Aorta (tissue), 5 donors: ENCODE measurements at places on chromosomes 16 and 17. TPM values are rescaled to one million over a fixed set of nuclear protein-coding genes. Genes with fewer than 3 reads are reported as not detected.

- no peak overlapping the region for H3K27ac ChIP-seq
- peak; percentile 51 for DNase-seq
- H3K4me1 ChIP-seq = no peaks in the 10 kb centered on the region
- no peaks in the 10 kb centered on the region for H3K36me3 ChIP-seq
Measured at GRCh38 chr17:47732399-47733046, 513 bp upstream of the TBX21 start.

Gene DNAH2
- total RNA-seq = 0.16 TPM

Gene PSKH1
- total RNA-seq = 29.6 TPM

- H3K4me3 ChIP-seq = no peak overlapping the region
- no peaks in the 10 kb centered on the region for H3K4me1 ChIP-seq
- no peaks in the 10 kb centered on the region for H3K36me3 ChIP-seq
- H3K27me3 ChIP-seq = no peaks in the 10 kb centered on the region
Measured at GRCh38 chr17:78498848-78499247, 78.3 kb downstream of the DNAH17 start.

DNA sequence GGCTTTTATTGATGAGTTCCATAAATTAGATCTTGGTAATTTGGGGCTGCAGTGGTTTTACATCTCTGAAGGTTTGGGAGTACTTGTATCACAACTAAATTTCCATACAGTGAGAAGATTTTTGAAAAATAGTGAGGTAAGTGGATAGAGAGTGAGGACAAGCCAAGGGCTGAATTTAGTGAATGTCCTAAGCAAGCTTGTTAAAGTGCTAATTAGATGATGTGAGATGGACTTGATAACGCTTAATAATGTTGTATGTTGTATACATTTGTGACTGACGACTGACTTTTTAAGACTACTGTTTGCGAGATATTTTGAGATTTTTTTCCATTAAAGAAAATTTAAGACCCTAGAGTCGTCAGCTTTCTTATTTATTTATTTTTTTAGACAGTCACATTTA is 3.9 kb downstream of the NFATC3 start:
- peaks cover 1% of the 10 kb centered on the region for H3K4me1 ChIP-seq
- no peaks in the 10 kb centered on the region for H3K27me3 ChIP-seq
- H3K4me3 ChIP-seq = no peak overlapping the region
- no peak overlapping the region for H3K27ac ChIP-seq
- no peak for DNase-seq
- no peaks in the 10 kb centered on the region for H3K36me3 ChIP-seq

Gene KRT27
- total RNA-seq = not detected

- no peaks in the 10 kb centered on the region for H3K36me3 ChIP-seq
- H3K27me3 ChIP-seq = peaks cover 4% of the 10 kb centered on the region
- H3K4me3 ChIP-seq = peak overlapping the region; percentile 30
- no peak for DNase-seq
Measured at GRCh38 chr16:82010649-82011048, 621 bp downstream of the SDR42E1 start.

- DNase-seq = no peak
- H3K4me3 ChIP-seq = no peak overlapping the region
- no peaks in the 10 kb centered on the region for H3K36me3 ChIP-seq
- H3K4me1 ChIP-seq = no peaks in the 10 kb centered on the region
- H3K27me3 ChIP-seq = no peaks in the 10 kb centered on the region
Measured at GRCh38 chr17:75638893-75639292, 5.7 kb downstream of the SMIM5 start.

GRCh38 chr17:28101919-28102318 is 59.4 kb downstream of the NLK start:
- H3K4me3 ChIP-seq = no peak overlapping the region
- H3K27me3 ChIP-seq = no peaks in the 10 kb centered on the region
- no peaks in the 10 kb centered on the region for H3K36me3 ChIP-seq

Gene AANAT
- total RNA-seq = not detected

Gene PAQR4
- 5.7 TPM for total RNA-seq

- H3K27ac ChIP-seq = no peak overlapping the region
- H3K36me3 ChIP-seq = no peaks in the 10 kb centered on the region
- H3K4me1 ChIP-seq = no peaks in the 10 kb centered on the region
- H3K27me3 ChIP-seq = no peaks in the 10 kb centered on the region
- no peak for DNase-seq
- no peak overlapping the region for H3K4me3 ChIP-seq
Measured at GRCh38 chr17:57425903-57426880, 169.9 kb downstream of the MSI2 start.

DNA sequence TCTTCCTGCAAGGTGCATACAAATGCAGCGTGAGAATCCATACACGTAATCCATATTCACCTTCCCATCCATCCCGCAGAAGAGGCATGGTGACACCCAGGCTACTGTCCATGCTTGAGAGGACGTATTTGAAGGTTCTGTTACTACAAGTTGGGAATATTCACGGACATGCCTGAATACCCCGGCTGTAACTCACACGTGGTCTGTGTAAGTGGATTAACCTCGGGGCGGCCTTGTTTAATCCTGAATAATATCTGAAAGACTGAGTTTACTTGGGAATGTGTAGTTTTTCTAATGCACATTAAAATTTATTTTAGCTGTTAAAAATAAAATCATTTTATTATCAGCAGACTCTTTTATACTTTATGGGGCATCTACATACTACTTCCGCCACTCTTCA is 13.1 kb downstream of the CPSF4L start:
- no peaks in the 10 kb centered on the region for H3K27me3 ChIP-seq
- H3K36me3 ChIP-seq = no peaks in the 10 kb centered on the region
- DNase-seq = no peak
- no peaks in the 10 kb centered on the region for H3K4me1 ChIP-seq
- H3K27ac ChIP-seq = no peak overlapping the region

DNA sequence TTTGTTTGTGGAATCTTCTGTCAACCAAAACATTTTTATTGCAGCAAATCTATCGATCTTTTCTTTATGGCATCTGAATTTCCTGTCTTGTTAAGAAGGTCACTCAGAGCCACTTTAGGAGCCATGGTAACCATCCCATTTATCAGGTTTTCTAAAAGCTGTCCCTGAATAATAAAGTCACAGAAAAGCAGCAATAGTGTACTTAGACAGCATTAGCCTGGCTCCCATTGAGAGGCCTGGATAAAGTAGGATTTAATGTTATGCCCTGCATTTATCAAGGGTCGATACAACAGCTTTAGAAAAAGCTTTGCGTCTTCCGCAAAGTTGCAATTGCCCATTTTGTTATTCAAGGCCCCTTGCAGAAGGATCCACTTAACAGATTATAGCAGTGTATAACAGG is 10.1 kb upstream of the CD300LF start:
- no peaks in the 10 kb centered on the region for H3K4me1 ChIP-seq
- no peak overlapping the region for H3K27ac ChIP-seq
- H3K36me3 ChIP-seq = no peaks in the 10 kb centered on the region
- H3K27me3 ChIP-seq = no peaks in the 10 kb centered on the region
- H3K4me3 ChIP-seq = no peak overlapping the region

DNA sequence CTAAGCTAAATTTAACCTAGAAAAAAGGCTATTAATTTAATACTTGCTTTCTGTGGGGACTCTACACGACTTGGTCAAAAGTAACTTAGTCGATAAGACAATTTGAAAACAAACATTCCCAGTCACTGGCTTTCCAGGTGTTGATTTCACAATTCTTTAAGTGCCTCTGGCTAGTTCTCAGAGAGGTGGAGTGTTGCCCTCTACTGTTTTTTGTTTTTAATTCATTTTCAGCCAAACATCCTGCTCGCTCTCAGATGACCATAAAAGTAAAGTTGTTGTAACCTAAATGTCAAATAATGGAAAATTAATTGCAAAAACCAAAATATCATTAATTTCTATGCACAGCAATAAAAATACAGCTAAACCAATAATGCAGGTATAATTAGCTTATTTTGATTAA is 107.1 kb downstream of the MYO1D start:
- no peaks in the 10 kb centered on the region for H3K4me1 ChIP-seq
- H3K27me3 ChIP-seq = no peaks in the 10 kb centered on the region
- DNase-seq = no peak
- H3K36me3 ChIP-seq = peaks cover 7% of the 10 kb centered on the region
- H3K27ac ChIP-seq = no peak overlapping the region

Gene MILR1
- 13.0 TPM for total RNA-seq

Gene FOXL1
- 34.4 TPM for total RNA-seq

DNA sequence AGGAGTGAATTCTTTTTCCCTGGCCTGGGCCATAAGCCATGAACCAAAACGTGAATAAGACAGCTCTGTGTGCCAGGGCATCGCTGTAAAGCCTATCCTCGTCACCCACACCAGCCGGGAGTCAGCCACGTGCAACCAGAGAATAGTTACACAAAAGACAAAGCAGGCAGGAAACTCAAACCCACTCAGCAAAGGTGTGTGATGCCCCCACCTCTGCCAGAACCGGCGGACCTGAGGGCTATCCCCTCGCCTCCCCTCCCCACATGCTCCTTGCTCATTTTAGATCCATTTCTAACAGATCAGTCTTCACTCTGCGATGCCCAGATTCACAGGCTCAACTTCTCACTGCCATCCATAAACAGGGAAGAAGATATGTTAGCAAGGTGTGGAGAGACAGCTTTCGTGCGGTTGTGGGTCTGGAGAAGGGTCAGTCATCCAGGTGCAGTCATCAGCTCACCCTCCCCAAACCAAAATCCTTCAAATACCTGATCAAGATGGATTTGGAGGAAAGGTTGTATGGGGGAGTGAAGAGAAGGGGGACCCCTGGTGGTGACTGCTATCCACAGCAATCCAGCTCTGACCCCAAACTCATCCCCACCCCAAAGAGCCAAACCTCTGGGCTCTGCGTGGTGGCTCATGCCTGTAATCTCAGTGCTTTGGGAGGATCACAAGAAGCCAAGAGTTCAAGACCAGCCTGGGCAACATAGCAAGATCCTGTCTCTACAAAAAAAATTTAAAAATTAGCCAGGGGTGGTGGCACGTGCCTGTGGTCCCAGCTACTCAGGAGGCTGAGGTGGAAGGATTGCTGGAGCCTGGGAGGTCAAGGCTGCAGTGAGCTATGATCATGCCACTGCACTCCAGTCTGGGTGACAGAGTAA is 219.2 kb downstream of the C16orf78 start:
- no peaks in the 10 kb centered on the region for H3K4me1 ChIP-seq
- no peaks in the 10 kb centered on the region for H3K36me3 ChIP-seq
- DNase-seq = no peak
- H3K27ac ChIP-seq = no peak overlapping the region
- H3K27me3 ChIP-seq = no peaks in the 10 kb centered on the region
- H3K4me3 ChIP-seq = no peak overlapping the region

GRCh38 chr16:1530883-1531637 is 2.4 kb upstream of the TMEM204 start:
- no peak overlapping the region for H3K27ac ChIP-seq
- no peak overlapping the region for H3K4me3 ChIP-seq
- no peaks in the 10 kb centered on the region for H3K4me1 ChIP-seq
- no peaks in the 10 kb centered on the region for H3K27me3 ChIP-seq

- no peak for DNase-seq
- H3K4me1 ChIP-seq = no peaks in the 10 kb centered on the region
- H3K36me3 ChIP-seq = no peaks in the 10 kb centered on the region
- no peak overlapping the region for H3K4me3 ChIP-seq
Measured at GRCh38 chr16:21650521-21650920, 1.9 kb downstream of the IGSF6 start.

DNA sequence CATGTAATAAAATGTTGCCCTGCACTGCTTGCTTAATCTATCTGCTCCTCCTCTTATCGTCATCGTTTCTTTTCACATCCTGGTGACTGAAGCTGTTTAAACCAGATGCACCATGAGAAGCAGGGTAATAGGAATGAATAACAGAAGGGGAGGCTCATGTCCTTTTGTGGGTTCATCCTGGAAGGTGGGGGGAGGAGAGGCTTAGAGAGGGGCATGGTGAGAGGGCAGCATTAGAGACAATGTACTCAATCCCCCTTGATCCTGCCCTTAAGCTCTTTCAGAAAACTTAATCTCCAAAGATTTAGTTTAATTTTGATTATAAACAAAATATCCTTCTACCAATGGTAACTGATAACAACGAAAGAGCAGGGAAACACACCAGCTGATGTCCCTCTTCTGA is 248.5 kb downstream of the CA10 start:
- DNase-seq = no peak
- H3K27ac ChIP-seq = no peak overlapping the region
- H3K27me3 ChIP-seq = no peaks in the 10 kb centered on the region
- H3K36me3 ChIP-seq = no peaks in the 10 kb centered on the region
- no peaks in the 10 kb centered on the region for H3K4me1 ChIP-seq

DNA sequence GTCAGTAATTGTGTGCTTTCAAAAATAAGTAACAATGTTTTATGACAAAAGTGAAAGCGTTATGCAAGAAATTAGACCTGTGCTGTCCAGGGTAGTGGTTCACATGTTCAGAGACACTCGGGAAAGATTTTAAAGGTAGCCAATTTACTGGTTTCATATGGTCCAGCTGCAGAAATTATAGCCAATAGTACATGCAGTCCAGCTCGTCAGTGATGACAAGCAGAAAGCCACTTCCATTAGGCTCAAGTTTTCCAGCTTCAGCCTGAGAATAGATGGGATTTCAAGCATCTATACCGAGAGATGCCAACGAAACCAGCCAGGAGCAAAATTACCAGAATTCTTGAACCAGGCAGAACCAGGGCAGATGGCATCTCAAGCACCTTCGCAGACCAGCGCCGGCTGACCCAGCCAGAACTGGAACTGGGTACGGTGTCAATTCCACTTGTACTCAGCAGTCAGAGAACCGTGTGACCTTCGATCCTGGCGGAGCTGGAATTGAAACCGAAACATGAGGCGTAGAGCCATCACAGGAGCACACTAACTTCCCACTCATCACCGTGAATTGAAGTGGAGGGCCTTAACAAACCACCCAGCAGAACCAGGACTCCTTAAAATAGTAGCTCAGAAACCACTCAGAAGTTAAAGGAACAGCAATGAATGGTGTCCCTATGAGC is 207.9 kb upstream of the HSBP1 start:
- no peaks in the 10 kb centered on the region for H3K27me3 ChIP-seq
- H3K4me3 ChIP-seq = no peak overlapping the region
- no peak overlapping the region for H3K27ac ChIP-seq
- H3K36me3 ChIP-seq = no peaks in the 10 kb centered on the region

Gene TLCD2
- total RNA-seq = 9.5 TPM

GRCh38 chr17:63099425-63099824 is 133.4 kb downstream of the TANC2 start:
- no peak overlapping the region for H3K4me3 ChIP-seq
- DNase-seq = no peak
- H3K4me1 ChIP-seq = no peaks in the 10 kb centered on the region

Gene HOXB2
- 25.4 TPM for total RNA-seq

Gene MT1A
- total RNA-seq = 4.6 TPM

Gene CDH3
- 0.81 TPM for total RNA-seq

DNA sequence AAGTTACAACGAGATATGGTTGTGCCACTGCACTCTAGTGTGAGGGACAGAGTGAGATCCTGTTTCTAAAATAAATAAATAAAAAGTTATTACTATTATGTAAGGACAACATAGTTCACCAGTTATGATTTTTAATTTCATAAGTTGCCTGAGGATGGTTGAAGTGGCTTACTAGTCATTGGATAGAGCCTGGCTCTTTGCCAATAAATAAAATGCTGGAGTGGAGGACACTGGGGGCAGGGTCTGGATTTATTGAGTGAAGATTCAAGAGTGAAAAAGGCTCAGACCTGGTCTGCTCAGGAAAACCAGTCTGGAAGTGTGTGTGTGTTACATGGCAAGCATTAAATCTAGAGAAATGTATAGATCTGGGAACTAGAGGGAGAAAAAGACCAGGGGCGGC is 2.1 kb downstream of the STARD3 start:
- H3K27ac ChIP-seq = no peak overlapping the region
- H3K4me3 ChIP-seq = no peak overlapping the region
- no peak for DNase-seq
- no peaks in the 10 kb centered on the region for H3K4me1 ChIP-seq

- H3K4me1 ChIP-seq = no peaks in the 10 kb centered on the region
- H3K27me3 ChIP-seq = no peaks in the 10 kb centered on the region
- peak overlapping the region; percentile 87 for H3K27ac ChIP-seq
- no peak overlapping the region for H3K4me3 ChIP-seq
- H3K36me3 ChIP-seq = no peaks in the 10 kb centered on the region
Measured at GRCh38 chr16:48444574-48444973, 59.4 kb upstream of the SIAH1 start.
